DMS53 (cell line): ENCODE measurements at places on chromosomes 5 and 9.

DNA sequence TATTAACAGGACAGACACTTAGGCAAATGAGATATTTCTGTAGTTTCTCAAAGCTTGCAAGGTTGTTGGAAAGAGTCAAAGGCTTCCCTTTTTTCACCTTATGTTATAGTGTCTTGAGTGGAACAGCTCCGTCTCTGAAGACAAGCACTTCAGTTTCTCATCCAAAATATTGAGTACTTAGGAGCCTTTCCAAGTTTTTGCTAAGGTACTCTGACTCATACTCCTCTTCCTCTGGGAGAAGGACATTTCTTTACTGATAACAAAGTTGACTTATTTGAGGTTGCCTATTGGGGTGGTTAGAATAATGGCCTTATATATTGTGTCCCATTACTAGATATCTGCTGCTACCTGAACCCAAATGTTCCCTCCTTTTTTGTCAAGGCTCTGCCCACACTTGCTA, 869.6 kb downstream of the MAT2B start:
- DNase-seq: no peak

DNA sequence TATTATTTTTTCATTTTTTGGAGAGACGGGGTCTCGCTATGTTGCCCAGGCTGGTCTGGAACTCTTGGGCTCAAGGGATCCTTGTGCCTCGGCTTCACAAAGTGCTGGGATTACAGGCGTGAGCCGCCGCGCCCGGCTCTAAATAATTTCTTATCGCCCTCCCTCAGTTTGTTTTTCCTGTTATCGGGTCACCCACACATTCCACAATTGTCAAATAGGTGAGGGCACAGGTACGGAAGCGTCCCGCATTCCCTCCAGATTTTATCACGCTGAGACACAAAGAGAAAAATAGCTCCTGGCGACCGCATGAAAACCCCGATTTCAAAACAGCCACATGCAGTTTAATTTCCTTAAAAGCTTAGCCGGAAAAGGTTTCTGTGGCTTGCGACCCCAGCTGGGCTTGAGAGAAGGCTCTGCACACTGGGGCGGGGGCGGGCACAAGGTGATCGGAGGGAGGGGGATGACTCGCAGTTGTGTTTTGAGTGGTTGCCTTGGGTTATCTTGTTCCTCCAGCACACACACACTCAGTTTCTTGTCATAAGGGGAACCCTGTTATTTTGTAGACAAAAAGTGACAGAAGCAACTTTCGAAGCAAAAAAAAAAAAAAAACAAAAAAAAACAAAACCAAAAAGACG, 717 bp upstream of the IQGAP2 start:
- DNase-seq: peak; percentile 68

DNA sequence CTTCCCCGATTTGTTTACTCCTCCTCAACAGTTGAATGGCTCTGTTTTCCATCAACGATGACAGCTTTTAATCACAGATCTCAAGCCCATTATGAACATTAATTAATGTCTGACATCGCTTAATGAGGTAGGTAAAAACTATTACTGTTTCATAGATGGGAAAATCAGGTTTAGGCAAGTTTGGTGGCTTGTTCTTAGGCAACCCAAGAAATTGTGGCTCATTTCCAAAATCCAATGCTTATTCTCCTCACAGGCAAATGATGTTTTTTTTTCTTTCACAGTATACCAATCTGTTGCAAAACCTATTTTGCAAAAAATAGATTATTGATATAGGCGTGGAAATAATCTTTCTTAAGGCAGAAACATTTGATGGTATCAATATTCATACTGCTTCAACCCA, 70.8 kb upstream of the CHD1 start:
- no peak for DNase-seq

DNA sequence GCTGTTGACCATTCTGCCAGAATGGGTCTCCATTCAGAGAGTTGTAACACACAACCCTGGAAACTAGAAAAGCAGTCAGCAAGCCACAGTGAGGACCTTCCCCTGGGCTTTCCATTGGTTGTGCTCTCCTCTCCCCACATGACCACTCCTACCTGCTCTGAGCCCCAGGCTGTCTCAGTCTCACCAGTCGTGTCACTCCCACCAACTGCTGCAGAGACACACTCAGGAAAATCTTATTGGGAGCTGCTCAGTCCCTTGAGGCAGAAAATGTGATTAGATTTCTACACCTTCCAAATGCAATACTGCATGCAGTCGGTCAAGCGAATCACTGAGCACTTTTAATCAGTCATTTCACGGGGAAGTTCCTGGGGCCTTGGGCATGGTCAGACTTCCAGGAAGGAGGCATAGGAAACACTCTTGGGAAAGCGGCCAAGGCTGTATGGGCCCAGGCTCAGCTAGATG, 284.2 kb upstream of the NMUR2 start:
- DNase-seq: no peak

DNA sequence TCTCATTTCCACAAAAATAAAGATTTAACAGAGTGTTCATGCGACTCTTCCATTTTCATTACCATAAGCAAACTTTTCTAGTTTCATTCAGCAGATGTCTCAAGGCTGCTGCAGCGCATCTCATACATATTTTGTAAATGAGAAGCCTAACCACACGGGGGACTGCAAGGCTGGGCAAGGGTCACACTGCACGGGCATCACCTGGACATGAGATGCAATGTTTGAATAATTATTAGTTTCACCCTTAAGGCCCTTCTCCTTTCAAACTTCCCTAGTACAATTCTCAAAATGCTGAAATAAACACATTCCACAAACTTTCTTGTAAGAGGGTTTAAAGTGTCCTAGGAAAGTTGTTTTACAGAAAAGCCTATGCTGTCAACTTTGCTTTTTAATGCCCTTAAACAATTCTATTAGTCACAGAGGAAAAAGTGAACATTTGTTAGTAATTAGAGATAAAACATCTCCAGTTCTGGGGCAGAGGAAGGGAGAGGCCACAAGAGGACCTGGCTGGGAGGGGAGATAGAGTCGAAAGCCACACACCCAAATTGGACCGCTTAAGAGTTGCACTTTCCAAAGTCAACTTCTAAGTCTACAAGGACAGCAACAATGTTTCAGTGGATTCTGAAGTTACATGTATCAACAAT, 1.3 kb downstream of the DENND1A start:
- DNase-seq: no peak

DNA sequence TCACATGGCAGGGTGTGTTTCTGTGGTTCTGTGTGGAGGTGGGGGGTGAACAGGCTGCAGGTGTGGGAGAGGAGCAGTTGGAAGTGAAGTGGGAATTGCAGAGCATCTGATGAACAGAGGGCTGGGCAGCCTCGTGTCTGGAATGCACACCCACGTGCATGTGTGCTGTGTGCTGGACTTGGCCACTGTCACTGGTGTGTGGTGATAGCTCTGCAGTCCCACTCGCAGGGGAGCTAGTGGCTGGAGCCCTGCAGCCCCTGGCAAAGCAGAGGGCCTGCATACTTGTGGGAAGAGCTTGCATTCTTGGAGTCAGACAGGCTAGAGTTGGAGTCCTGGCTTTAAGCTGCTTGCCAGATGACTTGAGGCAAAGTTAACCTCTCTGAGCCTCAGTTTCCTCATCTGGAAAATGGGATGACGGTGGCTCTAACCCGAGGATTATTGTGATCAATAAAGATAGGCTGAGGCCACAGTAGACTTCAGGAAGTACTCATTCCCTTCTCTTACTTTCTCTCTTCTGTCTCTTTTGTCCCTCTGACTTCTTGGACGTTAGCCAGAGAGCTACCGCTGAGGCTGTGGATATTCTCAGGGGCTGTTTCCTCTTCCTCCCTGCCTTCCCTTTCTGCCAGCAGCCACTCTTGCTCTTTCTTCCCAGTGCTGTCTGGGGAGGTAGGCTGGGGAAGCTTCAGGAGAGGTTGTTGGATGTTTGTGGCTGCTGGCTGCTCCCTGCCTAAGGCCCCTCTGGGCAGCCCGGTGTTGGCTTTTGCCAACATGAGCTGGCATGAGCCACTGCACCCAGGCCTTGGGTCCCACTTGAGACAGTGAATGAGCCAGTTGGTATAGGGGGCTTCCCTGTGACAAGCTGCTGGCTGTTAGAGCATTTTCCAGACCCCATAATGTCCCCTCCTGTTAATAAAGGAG, 18.3 kb downstream of the PSAT1 start:
- no peak for DNase-seq

DNA sequence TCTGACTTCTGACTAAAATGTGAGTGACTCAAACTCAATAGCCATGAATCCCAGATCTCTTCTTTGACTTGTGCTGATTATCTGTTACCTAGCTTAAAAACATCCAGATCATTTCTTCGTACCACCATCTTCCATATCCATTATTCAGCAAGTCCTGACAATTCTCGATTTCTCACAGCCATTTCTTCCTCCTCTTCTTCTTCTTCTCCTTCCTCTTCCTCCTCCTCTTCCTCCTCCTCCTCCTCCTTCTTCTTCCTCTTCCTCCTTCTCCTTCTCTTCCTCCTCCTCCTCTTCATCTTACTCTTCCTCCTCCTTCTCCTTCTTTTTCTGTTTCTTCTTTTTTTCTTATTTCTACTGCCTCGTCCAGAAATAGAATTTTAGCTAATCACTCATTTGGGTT, 77.0 kb upstream of the MAP1B start:
- no peak for DNase-seq

DNA sequence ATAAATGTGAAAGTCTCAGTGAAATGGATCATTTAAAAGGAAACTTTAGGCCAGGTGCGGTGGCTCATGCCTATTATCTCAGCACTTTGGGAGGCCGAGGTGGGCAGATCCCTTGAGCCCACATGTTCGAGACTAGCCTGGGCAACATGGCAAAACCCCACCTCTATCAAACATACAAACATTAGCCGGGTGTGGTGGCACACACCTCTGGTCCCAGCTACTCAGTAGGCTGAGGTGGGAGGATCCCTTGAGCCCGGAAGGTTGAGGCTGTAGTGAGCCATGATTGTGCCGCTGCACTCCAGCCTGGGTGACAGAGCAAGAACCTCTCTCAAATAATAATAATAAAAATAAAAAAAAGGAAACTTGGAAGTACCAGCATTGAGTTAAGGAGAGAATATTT, 176.1 kb downstream of the HSPA4 start:
- no peak for DNase-seq
